ENCODE measurements at places on chromosomes 2 and 18.

DNA sequence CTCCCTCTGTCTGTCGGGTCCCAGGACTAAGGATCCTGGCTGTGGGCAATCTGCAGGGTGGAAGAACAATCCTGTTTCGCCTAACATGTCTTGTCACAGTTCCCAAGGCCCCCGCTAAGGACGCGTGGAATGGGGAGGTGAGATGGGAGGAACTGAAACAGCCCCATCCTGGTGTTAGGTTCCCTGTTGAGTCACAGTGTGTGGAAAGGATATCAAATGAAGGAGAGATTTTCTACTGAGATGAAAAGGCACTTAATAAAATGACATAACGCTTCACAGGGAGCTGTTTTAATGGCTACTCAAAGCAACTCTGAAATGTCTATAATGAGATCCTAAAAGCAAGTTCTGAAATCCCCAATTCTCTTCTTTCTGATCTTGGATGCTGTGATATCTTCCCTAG, 52.5 kb downstream of the RAB31 start:
- no peak for DNase-seq

GRCh38 chr18:63412953-63413352, 9.3 kb downstream of the VPS4B start:
- DNase-seq, result no peak

- no peak for DNase-seq
Observed at GRCh38 chr2:56127463-56128152, 56.2 kb upstream of the CCDC85A start.

DNA sequence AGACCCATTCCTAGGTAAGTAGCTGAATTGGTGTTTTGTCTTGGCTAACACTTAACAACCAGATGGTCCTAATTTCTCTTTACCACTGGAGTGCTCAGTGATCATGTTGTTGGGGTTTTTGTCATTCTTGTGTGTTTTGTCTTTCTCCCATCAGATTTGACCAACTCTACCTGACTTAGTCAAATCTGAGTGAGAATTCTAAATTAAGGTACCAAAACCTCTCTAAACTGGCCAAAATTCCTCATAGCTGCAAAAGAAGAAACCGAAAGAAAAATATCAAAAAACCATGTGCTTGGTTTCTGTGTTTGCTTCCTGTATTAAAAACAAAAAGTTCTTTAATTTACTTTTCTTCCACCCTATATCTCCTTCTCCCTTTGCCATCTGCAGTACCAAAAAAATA, 350.7 kb upstream of the SPHKAP start:
- DNase-seq, result no peak

GRCh38 chr2:15736396-15737180, 144.9 kb downstream of the DDX1 start:
- no peak for DNase-seq

- no peak for DNase-seq
Observed at GRCh38 chr2:236352761-236353593, 88.8 kb upstream of the ASB18 start.

GRCh38 chr2:9110893-9111569, 95.6 kb upstream of the ASAP2 start:
- no peak for DNase-seq

DNA sequence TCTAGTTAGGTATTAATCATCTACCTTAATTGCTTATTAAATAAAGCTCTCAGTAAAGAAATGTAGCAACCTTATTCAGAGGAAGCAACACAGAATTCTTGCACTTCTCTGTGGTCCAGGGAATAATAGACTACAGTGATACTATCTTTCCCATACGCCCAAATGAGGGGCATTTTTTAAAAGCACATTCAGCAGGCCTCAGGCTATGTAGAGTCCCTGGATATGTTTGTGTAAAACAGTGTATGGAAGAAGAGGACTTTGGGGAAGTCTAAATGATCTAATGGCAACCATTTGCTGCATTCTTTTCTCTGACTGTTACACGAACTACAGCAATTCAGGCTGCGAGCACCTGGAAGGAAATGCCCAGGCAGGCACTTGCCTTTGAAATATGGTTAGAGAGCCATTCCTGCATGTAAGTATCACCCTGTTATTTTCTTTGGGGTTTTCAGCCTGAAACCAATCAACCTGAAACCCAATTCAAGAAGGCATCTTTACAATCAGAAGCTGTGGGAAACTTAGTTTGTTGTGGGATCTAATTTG, 1814.7 kb upstream of the CELF4 start:
- DNase-seq, result no peak

GRCh38 chr18:9206421-9206820, 69.8 kb downstream of the ANKRD12 start:
- no peak for DNase-seq

- no peak for DNase-seq
Observed at GRCh38 chr2:38374984-38375383, 2.1 kb downstream of the ATL2 start.

GRCh38 chr2:129806317-129806716, 173.1 kb upstream of the RAB6C start:
- no peak for DNase-seq

DNA sequence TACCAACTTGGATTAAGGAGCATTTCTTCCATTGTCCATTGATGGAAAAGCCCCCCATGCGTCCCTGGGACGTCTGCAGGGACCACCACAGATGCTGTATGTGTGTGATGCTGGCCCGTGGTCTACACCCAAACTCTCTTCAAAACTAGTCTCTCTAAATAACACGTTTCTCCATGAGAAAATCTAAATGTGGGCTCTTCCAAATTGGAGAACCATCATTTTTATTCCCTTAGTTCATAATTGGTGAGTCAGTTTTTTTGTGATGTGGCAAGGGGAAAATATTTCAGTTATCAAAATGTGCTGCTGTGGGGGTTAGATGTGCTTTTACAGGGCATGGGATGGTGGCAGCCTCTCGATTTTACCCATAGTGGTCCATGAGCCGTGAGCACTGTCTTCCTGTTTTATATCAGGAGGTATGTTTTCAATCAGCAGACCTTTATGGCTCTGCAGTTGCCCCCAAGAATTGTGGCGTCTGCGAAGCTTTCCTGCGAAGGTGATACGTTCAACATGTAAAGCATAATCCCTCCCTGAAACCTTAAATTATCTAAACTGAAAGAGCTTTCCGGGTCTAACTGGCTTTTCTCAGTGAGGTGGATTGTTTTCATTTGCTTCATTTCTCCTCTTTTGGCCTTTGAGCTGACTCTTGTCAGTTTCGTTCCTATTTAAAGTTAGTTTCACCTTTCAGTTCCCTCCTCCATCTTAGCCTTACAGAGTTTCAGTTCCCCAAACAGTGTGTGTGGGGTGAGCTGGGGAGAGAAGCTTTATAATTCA, 78.4 kb downstream of the SETBP1 start:
- no peak for DNase-seq

DNA sequence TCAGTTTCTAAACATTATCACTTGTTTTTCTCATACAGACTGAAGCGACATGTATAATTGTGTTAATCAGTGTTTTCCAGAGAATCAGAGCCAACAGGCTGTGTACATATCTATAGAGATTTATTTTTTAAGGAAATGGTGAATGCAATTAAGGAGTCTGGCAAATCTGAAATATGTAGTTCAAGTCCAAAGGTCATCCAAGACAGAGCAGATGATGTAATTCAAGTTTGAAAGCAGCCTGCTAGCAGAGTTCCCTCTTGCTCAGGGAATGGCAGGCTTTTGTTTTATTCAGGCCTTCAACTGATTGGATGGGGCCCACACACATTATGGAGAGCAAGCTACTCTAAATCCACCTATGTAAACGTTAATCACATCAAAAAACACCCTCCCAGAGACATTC, 282.6 kb downstream of the CBLN2 start:
- no peak for DNase-seq

DNA sequence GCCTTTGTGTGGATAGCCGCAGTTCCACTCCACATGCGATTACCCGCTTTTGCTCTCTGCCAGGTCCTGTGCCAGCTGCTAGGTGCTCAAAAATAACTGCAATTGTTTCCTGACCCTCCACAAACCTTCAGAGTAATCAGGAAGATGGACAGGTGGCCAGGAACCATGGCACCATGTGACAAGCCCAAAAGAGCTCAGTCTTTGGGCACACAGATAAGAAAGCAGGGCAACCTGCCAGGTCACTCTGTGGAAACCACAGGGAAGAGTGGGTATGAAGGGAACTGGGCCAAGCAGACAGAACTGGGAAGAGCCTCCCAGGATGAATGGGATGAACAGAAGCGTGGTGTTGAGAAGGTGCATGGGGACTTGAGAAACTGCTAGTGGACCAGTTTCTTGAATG, 79.4 kb upstream of the AGAP1 start:
- DNase-seq, result no peak

- DNase-seq, result no peak
Observed at GRCh38 chr2:98422449-98422848, 22.2 kb upstream of the INPP4A start.

DNA sequence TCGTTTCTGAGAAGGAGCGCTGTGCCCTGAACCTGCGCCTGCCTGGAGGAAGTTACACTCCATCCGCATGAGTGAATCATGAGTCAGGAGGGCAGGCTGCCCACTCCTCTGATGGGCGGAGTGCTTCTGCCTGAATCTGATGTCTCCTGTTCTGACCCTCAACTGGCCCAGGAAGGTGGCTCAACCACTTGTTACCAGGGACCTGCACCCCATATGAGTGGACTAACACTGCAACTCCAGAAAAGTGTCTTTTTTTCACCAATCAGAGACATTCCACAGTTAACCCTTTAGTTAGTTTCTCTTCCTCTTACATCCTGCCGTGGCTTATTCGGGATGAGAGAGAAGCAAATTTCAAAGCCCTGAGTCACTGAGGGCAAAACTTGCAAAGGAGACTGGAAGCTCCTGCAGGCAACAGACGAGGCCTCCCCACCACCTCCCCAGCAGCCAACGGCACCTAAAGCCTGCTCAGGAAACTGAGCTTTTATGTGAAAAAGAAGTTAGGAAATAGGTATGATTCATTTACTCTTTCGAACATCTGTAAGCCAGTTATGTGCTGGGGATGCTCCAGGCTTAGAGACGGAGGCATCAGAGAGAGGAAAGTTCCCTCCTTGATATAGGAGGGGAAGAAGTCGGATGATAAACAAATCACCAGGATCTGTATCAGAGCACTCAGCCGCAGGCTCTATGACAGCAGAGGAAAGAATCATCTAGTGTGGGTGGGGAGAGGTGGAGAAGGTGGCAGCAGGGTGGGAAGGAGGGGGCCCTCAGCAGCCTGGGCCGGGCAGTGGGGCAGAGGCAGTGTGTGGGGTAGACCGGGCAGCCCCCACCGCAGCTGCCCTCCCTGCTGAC, 30.9 kb downstream of the MBP start:
- DNase-seq, result peak; percentile 38

DNA sequence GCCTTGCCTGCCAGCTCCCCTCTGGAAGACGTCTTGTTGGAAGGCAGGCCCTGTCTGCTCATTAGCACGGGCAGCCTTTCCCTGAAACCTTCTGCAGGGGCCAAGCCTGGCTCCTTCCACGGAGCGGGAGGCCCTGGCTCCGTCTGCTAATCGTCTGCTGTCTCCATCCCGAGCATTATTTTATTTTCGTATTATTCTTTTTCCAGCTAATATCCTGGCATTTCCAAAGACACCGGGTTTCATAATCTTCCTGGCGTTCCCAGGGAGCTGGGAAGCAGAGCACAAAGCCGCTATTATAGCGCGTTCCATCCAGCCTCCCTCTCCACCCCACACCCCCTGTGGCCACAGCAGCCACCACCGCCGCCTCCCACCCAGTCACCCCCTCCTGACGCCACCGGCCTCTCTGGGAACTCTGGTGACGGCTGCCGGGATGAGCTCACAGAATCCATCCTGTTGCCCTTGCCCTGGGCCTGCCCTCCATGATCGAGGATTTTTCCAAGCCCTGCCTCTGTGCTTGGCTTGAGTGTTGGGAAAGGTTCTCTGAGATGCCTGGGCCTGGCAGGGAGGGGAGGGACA, 125.5 kb downstream of the DYSF start:
- DNase-seq, result no peak

GRCh38 chr2:170146784-170147183, 31.2 kb upstream of the MYO3B start:
- no peak for DNase-seq

GRCh38 chr2:32947076-32947483, 327 bp downstream of the LTBP1 start:
- DNase-seq, result no peak

- no peak for DNase-seq
Observed at GRCh38 chr18:43648002-43648401, 370.7 kb upstream of the SYT4 start.

DNA sequence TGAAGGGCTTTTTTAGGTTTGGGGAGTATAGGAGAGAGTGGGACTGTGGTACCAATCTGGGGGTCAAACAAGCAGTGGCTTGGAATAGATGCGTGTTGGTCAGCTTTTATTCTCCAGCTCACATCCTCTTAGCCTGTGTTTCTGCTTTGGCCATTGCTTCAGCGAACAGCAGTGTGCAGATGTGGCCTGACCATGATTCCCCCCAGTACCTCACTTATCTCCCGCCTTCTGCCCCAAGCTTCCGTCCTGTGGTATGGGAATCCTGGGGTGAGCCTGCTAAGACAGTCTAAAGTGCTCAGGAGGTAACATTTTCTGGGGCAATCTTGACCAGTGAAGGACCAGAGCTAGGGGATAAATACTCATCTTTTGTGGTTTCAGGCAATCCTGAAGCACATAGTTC, 84.9 kb upstream of the TNP1 start:
- DNase-seq, result no peak

GRCh38 chr2:70962885-70963878, 15.2 kb upstream of the ANKRD53 start:
- no peak for DNase-seq

GRCh38 chr2:180416627-180417026, 409.5 kb upstream of the CWC22 start:
- DNase-seq, result no peak

DNA sequence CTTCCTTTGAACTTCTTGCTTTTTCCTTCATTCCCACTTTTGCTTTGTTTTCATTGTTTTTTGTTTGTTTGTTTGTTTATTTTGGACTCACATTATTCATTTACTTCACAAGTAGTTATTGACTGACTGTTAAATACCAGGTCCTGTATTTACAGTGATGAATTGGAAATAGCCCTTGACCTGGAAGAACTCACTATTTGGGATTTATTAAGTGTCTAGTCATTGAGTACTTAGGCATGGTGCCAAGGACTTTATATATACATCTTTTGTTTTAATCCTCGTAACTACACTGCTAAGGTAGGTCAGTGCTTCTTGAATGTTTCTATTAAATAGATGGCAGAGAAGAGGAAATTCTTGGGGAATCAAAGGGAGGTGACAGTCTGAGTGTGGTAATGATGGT, 11.1 kb downstream of the SPOPL start:
- DNase-seq, result no peak

- DNase-seq, result no peak
Observed at GRCh38 chr2:142725386-142725785, 152.1 kb upstream of the KYNU start.

- no peak for DNase-seq
Observed at GRCh38 chr2:31979018-31979417, 31.8 kb downstream of the MEMO1 start.
